ENCODE measurements at places on chromosomes 1 and 21.

GRCh38 chr1:51627672-51628071 lies 10.8 kb downstream of the OSBPL9 start:
- no peak for DNase-seq

- DNase-seq: no peak
These were observed 234.7 kb downstream of the SETD4 start for GRCh38 chr21:35825370-35826353.

- no peak for DNase-seq
These were observed 52.2 kb downstream of the MEF2D start for GRCh38 chr1:156448134-156448967.

DNA sequence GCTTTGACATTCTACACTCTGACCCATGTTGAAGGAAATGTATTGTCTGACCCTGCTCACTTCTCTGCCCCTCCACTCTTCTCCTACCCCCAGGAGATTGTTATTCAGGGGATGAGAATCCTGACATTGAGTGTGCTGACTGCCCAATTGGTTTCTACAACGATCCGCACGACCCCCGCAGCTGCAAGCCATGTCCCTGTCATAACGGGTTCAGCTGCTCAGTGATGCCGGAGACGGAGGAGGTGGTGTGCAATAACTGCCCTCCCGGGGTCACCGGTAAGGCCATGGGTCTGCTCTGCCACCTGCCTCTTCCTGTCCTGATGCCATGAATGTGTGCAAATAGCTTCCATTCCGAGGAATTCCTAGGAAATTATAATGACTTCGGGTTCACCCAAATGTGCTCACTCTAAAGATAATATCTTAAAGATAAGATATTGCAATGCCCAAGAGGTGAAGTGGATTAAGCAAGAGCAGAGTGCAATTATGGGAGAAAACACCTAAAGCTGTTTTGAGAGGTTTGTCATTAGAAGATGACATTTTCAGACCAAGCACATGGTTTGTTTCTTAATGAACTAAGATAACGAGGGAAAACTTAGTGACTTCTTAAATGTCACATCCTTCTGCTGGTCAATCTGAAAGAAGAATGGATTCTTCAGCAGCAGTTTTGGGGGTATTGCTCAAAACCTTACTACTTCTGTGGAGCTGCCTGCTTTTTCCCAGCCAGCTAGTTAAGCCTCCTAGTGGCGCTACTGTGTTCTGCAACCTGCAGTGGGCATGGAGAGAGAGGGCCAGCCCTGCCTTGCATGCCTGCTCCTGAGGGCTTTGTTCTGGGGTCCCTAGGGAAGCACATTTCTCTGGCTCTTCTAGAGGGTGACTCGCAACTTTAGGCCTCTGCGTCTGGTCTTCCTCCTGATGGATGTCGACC lies 41.6 kb downstream of the LAMC2 start:
- DNase-seq: no peak

DNA sequence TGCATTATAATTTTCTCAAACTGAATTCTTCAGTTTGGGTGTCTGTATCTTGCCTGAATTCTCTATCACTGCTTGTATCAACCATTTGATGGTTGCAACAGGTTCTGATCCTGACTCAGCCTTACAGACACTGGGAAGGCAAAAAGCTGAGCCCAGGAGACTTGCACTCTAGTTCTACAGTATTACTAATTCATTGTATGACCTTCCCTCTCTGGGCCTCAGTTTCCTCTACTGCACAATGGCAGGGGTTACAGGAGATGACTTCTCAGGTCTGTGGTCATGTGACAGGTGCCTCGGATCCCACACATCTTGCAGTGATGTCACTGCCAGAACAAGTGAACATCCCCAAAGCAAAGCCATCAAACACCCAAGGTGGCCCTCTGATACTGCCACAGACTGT lies 38.7 kb downstream of the RRAGC start:
- no peak for DNase-seq

DNA sequence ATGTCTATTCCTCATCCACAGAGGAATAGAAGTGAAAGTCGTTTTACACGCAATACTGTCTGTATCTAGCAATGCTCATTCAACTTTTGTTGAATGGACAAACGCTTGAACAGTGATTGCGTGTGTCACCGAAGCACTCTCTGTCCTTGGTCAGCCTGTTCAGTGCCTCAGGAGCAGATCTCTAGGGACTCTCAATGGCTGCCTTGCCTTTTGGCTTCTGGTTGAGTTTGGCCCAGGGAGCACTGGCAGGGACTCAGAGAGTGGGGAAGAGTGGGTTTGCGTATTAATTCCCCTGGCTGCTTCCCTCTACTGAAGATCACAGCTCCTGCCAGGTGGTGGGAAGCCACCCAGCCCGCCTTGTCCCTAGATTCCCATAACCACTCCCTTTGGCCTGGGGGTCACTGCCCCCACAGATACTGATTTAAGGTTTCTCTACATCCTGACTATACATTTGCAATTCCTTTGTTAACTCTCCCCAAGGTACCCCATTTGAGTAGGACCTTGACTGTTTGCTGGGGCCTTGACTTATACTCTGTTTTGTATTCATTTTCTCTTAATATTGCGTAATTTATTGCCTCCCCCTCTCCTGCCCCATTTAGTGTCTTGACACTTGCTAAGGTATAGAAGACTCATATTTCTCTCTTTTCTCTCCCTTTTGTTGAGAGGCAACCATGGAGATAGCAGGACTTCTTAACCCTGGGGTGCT lies 61.7 kb upstream of the USP24 start:
- no peak for DNase-seq

- DNase-seq: no peak
These were observed 34.4 kb downstream of the ZSWIM5 start for GRCh38 chr1:45172005-45172404.
